ENCODE measurements at places on chromosomes 5 and 9. TPM values are rescaled to one million over a fixed set of nuclear protein-coding genes. Genes with fewer than 3 reads are reported as not detected.

ANKRD31 gene
- 0.94 TPM for total RNA-seq

C5orf15 gene
- total RNA-seq = 35.1 TPM

GABRA1 gene
- 17.2 TPM for total RNA-seq

LCN12 gene
- total RNA-seq = 0.94 TPM

TMEM215 gene
- 0.31 TPM for total RNA-seq

C9orf72 gene
- total RNA-seq = 82.3 TPM

MSX2 gene
- total RNA-seq = not detected

ZNF782 gene
- 54.8 TPM for total RNA-seq

ITGA2 gene
- total RNA-seq = 5.9 TPM

C5orf52 gene
- total RNA-seq = not detected

PGM5 gene
- 1.6 TPM for total RNA-seq

POU5F2 gene
- total RNA-seq = 17.2 TPM

CARD19 gene
- total RNA-seq = 17.5 TPM

LECT2 gene
- total RNA-seq = not detected

ANKRD20A1 gene
- 5.9 TPM for total RNA-seq

MYMK gene
- not detected for total RNA-seq

TXNDC15 gene
- total RNA-seq = 102 TPM

DBH gene
- total RNA-seq = not detected

LCN9 gene
- total RNA-seq = not detected

C5 gene
- 12.2 TPM for total RNA-seq

SPINK13 gene
- not detected for total RNA-seq

SPATA6L gene
- total RNA-seq = 13.8 TPM

LCP2 gene
- total RNA-seq = 1.3 TPM

SPINK6 gene
- total RNA-seq = not detected

NDST1 gene
- total RNA-seq = 32.9 TPM

MTREX gene
- 118 TPM for total RNA-seq

CDC20B gene
- total RNA-seq = 0.31 TPM

PCDHA12 gene
- 40.4 TPM for total RNA-seq

MLANA gene
- not detected for total RNA-seq

VAV2 gene
- total RNA-seq = 45.4 TPM

ZFR gene
- 150 TPM for total RNA-seq

PAEP gene
- total RNA-seq = not detected

HMCN2 gene
- 0.31 TPM for total RNA-seq

NOXA1 gene
- total RNA-seq = 2.5 TPM

IRX2 gene
- total RNA-seq = not detected

DNAI1 gene
- total RNA-seq = 2.2 TPM

NEURL1B gene
- total RNA-seq = 26.6 TPM

FRRS1L gene
- total RNA-seq = 85.4 TPM

PDCD1LG2 gene
- total RNA-seq = 0.63 TPM

CAAP1 gene
- total RNA-seq = 18.2 TPM

CD74 gene
- total RNA-seq = 2.2 TPM

HAVCR1 gene
- total RNA-seq = 0.94 TPM

OCLN gene
- 5.0 TPM for total RNA-seq

WDR31 gene
- total RNA-seq = 2.8 TPM

ELAVL2 gene
- 208 TPM for total RNA-seq

PCDHB7 gene
- 17.8 TPM for total RNA-seq
